ENCODE measurements at places on chromosomes 5 and 9. TPM values are rescaled to one million over a fixed set of nuclear protein-coding genes. Genes with fewer than 3 reads are reported as not detected.

DNA sequence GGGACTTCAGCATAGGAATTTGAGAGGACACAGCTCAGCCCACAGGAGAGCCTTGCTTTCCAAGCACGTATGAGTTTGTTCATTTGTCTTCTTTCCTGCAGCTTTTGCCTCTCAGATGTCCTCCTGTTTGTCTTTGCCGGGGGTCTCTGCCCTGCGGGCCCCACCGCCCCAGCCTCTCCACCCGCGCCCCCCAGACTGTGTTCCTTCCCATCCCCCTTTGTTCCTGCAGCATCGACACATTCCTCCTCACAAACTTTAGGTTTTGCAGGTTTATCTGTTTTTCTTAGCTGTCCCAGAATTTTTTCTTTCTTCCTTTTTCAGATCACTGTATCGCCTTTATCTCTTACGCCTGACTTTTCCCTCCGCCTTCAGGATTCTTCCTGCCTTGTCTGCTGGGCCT lies 18.9 kb downstream of the UBE2QL1 start:
- no peak for DNase-seq

DNA sequence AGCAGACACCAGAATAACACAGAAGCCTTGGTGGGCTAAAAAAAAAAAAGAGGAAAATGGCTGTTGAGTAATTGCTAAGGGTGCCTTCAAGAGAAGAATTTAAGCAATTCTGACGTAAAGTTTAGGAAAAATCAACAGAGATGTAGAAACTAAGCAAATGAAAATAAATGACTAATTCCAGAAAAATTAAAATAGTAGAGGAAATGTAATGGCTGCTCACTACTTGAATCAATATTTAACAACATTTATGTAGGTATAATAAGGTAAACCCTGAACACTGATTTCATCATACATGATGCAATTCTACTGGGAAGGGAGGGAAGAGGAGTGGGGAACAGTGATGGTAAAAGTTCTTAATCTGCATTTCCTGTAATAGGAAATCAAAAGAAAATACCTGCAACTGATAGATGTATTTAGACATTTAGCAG lies 41.4 kb downstream of the PUM3 start:
- DNase-seq, result no peak

- no peak for DNase-seq
Observed at GRCh38 chr5:142978726-142979125, 208.5 kb downstream of the ARHGAP26 start.

DNA sequence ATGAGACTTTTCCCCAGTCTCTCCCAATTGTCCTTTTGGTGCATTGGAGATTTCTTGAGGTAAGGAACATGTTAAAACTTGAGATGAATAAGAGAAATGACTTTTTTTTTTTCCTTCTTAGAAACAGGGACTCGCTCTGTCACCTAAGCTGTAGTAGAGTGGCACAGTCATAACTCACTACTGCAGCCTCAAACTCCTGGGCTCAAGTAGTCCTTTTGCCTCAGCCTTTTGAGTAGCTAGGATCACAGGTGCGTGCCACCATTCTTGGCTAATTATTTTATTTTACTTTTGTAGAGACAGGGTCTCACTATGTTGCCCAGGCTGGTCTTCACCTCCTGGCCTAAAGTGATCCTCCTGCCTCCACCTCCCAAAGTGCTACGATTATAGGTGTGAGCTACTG lies 25.9 kb downstream of the CDC42SE2 start:
- no peak for DNase-seq

DNA sequence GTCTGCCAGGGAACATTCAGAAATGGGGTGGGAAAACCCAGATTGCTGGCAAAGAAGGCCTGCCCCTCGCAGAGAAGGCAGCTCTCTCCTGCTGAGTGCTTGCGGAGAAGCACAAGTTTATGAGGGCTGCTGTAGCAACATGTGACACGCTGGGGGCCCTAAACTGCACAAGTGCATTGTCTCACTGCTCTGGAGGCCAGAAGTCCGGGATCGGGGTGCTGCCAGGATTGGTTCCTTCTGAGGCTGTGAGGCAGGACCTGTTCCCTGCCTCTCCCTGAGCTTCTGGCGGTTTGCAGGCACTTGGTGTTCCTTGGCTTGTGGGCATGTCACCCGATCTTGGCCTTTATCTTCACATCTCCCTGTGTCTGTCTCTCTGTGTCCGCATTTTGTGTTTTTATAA lies 75.6 kb upstream of the NEURL1B start:
- DNase-seq, result no peak

GRCh38 chr9:93667627-93668026 lies 91.2 kb downstream of the PHF2 start:
- DNase-seq, result no peak

- no peak for DNase-seq
Observed at GRCh38 chr9:125842242-125842641, 95.1 kb downstream of the PBX3 start.

GRCh38 chr9:38200431-38200830 lies 131.4 kb upstream of the SHB start:
- DNase-seq, result peak; percentile 16

DNA sequence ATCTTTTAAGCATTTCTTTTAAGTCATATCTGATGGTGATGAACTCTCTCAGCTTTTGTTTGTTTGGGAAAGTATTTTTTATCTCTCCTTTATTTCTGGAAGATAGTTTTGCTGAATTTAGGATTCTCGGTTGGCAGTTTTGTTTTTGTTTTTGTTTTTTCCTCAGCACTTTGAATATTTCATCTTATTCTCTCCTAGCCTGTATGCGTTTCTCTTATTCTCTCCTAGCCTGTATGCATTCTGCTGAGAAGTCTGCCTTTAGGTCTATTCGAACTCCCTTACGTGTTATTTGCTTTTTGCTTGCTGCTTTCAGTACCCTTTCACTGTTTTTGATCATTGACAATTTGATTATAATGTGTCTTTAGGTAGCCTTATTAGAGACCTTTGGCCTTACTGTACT lies 787.8 kb upstream of the FAM174A start:
- DNase-seq, result no peak

DNA sequence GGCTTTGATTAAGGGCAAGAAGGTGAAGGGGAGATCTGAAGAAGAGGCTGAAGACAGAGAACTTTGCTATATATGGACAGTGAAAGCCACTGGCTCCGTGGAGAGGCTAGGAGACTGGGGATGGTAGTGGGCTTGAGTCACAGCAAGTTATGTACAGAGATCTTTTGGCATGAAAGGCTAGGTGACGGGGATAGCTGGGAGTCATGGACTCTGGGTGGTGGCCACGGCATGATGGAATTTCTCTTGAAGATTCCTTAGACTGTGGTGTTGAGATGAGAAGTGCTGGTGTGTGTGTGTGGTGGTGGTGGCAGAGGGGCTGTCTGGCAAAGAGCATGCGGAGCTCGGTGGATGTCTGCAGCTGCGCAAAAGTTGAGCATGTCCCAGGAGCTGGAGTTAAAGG lies 120.6 kb upstream of the STC2 start:
- DNase-seq, result no peak

DNA sequence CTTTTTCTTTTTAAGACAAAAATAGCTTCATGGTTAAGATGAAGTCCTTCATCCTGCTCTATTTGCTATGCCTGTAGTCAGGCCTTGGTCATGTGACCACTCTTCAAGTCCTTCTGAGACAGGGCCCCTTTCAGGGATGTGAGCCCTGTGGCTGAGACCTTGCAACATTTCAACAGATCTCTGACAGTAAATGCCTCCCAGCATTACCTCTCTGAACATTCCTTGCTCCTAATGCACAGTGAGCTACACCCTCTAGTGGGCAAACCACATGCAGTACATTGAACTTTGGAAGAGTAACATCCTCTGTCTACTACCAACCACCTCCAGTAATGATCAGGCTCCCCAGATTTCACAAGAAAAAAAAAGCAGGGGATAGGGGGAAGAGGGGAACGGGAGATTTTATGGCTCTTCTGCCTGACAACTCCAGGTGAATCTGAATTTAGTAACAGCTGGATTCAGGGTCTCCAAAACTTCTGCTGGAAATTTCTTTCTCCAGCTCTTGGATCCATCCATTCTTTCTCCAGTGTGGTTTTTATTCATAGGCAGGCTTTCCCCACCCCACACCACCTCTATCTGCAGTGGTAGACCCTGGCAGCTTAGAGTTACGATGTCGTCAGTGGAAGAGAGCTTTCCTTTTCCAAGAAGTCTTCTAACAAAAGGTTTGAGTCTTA lies 8.9 kb upstream of the FBXO38 start:
- DNase-seq, result peak; percentile 37

DNA sequence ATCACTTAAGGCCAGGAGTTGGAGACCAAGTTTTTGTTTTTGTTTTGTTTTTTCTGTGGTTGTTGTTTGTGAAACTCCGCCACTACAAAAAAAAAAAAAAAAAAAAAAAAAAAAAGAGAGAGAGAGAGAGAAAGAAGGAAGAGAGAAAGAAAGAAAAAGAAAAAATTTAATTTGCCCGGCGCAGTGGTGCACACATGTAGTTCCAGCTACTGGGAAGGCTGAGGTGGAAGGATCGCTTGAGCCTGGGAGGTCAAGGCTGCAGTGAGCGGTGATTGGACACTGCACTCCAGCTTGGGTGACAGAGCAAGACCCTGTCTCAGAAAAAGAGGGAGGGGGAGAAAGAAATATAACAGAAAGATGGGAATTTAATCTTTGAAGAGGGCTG lies 902 bp downstream of the THG1L start:
- DNase-seq, result no peak

- peak; percentile 86 for DNase-seq
Observed at GRCh38 chr5:159156426-159157238, 52.7 kb downstream of the RNF145 start.

DNA sequence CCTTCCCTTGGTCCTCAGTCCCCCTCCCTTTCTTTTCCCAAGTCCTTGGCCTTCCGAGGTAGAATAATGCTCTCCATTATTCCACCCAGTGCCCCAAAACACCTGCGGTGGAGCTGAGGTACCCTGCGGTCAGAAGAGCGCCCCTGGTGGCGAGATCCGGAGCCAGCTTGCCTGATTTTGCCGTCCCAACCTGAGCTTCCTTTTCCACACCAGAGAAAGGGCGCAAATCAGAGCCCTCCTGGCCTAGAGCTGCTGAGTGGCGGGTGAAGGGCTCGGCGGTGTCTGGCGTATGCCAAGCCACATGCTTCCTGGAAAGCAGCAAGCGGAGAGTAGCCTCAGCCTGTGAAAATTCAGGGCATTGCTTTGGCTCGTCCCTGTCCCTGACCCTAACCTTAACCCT lies 21.1 kb upstream of the CARTPT start:
- DNase-seq, result no peak

GRCh38 chr5:163504079-163504931 lies 1.1 kb upstream of the MAT2B start:
- DNase-seq, result peak; percentile 82

GRCh38 chr9:123851851-123852250 lies 78.1 kb downstream of the DENND1A start:
- DNase-seq, result no peak

GRCh38 chr9:131697097-131697496 lies 42.8 kb downstream of the RAPGEF1 start:
- peak; percentile 70 for DNase-seq

- no peak for DNase-seq
Observed at GRCh38 chr5:71695595-71695994, 23.5 kb upstream of the CARTPT start.

DNA sequence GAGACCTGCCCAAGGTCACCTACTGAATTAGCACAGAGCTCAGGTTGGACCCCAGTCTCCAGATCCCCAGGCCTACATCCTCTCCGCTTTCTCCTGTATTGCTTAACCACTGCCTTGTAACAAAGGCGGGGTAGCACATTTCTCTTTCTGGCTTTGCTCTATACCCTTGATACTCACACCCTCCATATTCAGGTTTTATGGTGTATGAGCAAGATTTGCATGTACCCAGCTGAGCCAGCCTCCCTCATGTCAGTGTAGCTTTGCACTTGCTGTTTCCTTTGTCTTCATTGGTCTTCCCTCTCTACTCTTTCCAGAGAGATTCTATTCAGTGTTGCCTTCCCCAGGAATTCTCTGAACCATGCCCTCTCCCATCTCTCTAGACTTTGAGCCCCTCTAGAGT lies 19.6 kb upstream of the ZCCHC7 start:
- DNase-seq, result no peak

- DNase-seq, result peak; percentile 15
Observed at GRCh38 chr9:71680189-71680980, 87.9 kb downstream of the CEMIP2 start.

GRCh38 chr9:4207881-4208615 lies 91.8 kb downstream of the GLIS3 start:
- DNase-seq, result no peak

DNA sequence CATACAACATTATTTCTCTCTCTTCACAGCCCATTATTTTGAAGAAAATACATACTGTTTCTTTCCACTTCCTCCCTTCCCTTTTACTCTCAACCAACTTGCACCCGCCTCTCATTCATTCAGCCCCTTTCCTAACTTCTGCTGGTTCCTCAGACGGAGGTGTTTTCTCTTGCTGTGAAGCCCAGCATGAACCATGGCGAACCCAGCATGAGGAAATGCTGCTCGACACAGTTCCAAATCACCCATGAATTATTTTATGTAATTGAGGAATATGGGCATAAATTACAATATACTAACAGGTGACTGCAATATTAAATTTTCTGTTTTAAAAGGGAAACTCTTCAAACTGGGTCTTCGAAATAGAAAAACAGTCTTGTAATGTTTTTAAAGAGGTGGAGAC lies 124.8 kb downstream of the MEF2C start:
- no peak for DNase-seq

DNA sequence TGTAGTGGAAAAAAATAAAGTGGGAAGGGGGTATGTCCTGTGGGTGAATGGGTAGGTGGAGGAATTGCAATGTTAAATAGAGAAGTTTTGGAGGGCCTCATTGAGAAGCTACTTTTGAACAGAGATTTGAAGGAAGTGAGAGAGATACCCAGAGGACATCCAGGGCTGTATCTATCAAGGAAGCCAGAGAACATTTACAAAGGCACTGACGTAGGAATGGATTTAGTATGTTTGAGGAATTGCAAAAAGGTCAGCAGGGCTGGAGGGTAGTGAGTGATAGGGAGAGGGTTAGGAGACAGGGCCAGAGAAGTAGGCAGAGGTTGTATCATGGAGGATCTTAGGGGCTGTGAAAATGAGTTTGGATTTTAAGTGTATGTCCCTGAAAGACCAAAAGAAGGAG lies 13.9 kb downstream of the PTTG1 start:
- DNase-seq, result no peak

GRCh38 chr5:142845402-142845921 lies 75.3 kb downstream of the ARHGAP26 start:
- DNase-seq, result peak; percentile 71

GRCh38 chr5:5826911-5827310 lies 404.4 kb downstream of the ICE1 start:
- no peak for DNase-seq

Gene PAM
- total RNA-seq, result 179 TPM

Gene LHX2
- 4.2 TPM for total RNA-seq

Gene ROPN1L
- 0.41 TPM for total RNA-seq

Gene ARHGEF37
- total RNA-seq, result 5.5 TPM

Gene TRIM52
- 8.0 TPM for total RNA-seq

Gene GPR150
- not detected for total RNA-seq

Gene GHR
- total RNA-seq, result 13.4 TPM

Gene RASEF
- total RNA-seq, result 5.5 TPM

Gene HSD17B3
- not detected for total RNA-seq

Gene THBS4
- total RNA-seq, result 789 TPM
